H7 (cell line): ENCODE measurements at places on chromosomes 7 and 10. TPM values are rescaled to one million over a fixed set of nuclear protein-coding genes. Genes with fewer than 3 reads are reported as not detected.

GRCh38 chr10:124302951-124303505, 115.7 kb downstream of the OAT start:
- no peak for DNase-seq

- no peak for DNase-seq
Measured at GRCh38 chr7:77855371-77856083, 57.0 kb downstream of the PHTF2 start.

OR6V1 gene
- not detected in 2 replicates for total RNA-seq

- DNase-seq, result peak; percentile 19
Measured at GRCh38 chr7:152133804-152134203, 108.3 kb downstream of the GALNT11 start.

DNA sequence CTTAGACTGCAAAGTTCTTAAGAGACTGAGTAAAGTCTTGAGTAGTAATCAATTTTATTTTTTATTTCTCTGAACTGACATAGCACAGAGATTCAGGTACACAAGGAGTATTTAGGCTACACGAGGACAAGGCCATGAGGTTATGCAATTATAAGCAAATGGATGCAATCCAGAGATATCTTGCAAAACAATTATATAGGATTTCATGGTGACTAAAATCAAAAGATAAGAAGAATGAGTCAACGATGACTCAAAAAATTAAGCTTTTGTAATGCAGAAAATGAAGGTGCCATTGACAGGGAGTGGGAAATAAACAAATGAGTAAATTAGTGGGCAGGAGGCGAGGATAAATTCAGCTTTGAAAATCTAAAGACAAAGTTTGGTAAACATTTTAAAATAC, 66.7 kb upstream of the MYO3A start:
- DNase-seq, result no peak

GRCh38 chr7:17632384-17632783, 307.9 kb downstream of the SNX13 start:
- DNase-seq, result no peak

DNA sequence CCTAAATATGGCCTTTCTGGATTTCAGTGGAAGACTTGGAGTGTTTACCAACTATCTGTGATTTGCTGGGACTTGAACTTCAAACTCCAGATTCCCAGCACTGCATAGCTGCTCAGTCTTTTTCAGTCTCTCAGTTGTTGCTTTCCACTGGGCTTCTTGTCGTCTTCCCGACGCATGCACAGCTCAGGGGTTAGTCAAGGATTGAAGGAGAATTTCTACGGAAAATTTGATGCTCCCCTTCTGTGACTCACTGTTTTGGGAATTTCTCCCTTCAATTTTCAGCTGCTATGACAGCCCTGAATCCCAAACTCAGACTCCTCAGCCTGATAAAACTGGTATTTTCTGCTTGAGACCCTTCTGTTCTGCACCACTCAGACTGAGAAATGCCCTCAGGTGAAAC, 91.7 kb downstream of the CYP26A1 start:
- DNase-seq, result no peak

GRCh38 chr7:69060516-69060915, 537.8 kb upstream of the AUTS2 start:
- no peak for DNase-seq

LDB3 gene
- 0.03 and 0.30 TPM in 2 replicates for total RNA-seq

C10orf95 gene
- 0.30 and 0.45 TPM in 2 replicates for total RNA-seq

DNA sequence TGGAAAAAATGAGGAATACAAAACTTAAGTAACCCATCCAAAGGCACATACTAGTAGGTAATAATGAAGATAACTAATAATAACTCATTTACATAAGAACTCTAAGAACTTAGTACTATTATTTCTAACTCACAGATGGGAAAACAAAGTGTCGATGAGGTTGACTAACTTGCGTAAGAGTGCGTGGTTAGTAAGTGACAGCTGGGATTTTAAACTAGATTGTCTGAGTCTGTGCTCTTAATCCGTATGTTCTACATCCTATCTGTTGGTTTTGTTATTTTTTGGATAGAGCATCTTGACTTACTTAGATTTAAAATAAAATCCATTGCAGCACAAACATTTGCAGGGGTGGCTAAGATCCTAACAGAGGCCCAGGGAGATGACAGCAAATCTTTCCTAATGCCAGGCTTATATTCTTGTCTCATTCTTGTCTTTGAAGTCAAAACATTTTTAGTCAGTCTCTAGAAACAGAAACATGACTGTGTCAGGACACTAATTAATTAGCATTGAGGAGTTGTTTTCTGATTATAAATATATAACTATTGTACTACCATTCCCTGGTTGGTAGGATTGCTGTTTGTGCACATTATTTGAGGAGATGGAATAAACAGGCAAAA, 11.7 kb downstream of the RPA3 start:
- DNase-seq, result no peak

TRUB1 gene
- total RNA-seq, result 22.9 and 27.2 TPM in 2 replicates

GRCh38 chr10:126098226-126098581, 201.8 kb downstream of the FANK1 start:
- DNase-seq, result no peak

GRCh38 chr7:94355454-94355853, 39.2 kb upstream of the COL1A2 start:
- no peak for DNase-seq

- DNase-seq, result no peak
Measured at GRCh38 chr7:155785536-155785935, 26.7 kb downstream of the SHH start.

GRCh38 chr7:55426676-55427075, 61.5 kb downstream of the LANCL2 start:
- peak; percentile 61 for DNase-seq

IRF5 gene
- 0.48 and 0.62 TPM in 2 replicates for total RNA-seq

DNA sequence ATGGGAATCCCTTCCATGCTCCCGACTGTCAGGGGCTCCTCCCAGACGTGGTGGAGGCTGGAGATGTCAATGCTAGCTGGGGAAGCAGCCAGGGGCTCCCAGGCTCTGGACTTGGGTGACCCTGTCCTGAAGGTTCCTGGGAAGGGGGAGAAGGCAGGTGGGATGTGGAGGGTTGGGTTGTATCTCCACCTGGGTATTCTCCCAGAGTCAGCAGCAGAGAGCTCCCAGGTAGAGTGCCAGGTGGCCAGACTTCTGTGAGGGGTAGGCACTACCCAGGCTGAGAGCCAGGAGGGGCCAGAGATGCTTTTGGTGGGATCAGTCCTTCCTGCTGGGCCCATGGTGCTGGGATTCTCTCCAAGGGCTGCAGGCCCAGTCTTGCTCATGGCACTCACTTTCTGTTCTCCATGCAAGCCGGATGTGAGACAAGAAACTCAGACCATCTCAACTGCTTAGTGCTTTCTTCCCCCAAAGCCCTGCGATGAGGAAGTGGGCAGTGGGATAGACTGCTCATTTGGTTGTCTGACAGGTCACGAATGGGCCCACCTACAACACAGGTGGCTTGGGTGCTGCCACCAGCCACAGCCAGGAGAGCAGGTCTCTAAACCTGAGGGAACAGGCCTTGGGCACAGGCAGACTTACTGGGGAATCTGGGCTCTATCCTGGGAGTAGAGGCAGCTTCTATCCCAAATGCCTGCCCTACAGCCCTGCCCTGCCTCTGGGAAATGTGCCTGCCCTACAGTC, 52.5 kb upstream of the CAMK2B start:
- peak; percentile 43 for DNase-seq

DNA sequence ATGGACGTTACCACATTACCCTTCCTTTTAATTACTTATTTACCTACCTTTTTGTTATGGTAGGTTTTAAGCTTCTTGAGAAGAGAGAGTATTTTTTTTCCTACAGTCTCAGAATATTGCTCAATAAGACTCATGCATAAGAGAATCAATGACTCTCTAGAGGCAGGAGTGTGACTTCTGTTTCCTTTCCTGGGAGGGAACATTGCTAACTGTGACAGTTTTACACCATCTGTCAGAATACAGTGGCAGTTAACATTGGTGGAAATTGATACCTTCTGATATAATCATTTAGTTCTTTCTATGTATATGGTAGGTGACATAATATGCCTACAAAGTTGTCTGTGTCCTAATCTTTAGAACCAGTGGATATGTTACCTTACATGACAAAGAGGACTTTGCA, 348.7 kb upstream of the POT1 start:
- no peak for DNase-seq

H2BK1 gene
- total RNA-seq, result 0.74 TPM in 1 of 2 replicates, not detected in the other

- DNase-seq, result no peak
Measured at GRCh38 chr7:47087866-47088265, 494.0 kb downstream of the TNS3 start.

GRCh38 chr7:145893925-145894535, 222.6 kb upstream of the CNTNAP2 start:
- no peak for DNase-seq

DNA sequence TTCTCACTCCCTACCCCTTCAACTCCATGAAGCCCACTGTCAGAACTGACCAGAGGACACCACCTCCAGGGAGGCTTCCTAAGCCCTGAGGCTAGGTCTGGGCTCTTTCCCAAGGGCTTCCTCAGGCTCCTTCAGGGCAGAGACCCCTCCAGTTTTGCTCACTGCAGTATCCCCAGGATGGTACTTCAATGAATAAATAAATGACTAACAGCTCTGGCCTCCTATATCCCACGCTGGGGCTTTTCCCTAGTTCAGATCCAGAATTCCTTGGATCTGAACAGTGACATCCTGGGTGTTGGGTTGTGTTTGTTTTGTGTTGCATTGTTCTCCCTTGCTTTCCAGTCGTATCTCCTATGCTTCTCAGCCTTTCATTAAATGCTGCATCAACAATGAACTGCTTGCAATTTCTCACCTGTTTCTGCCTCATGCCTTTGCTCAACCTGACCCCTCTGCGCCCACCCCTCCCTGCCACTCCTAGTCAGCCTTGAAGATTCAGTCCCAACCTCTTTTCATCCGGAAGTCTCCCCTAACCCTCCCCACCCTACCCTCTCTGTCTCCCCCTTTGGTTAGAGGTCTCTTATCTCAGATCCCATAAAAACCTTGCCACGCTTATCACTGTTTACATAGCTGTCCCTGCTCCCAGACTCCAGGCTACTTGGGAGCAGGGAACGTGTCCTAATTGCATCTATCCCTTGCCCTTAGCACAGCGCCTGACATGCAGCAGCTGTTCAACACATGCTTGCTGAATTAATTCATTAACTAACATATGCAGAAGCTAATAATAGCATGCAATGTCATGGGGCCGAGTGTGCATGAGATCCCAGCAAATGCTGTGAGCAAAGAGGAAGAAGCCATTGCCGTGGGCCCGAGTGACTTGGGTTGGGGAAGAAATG, 41.7 kb downstream of the PPP1R3C start:
- DNase-seq, result no peak

ALDH18A1 gene
- 101 and 104 TPM in 2 replicates for total RNA-seq

DNA sequence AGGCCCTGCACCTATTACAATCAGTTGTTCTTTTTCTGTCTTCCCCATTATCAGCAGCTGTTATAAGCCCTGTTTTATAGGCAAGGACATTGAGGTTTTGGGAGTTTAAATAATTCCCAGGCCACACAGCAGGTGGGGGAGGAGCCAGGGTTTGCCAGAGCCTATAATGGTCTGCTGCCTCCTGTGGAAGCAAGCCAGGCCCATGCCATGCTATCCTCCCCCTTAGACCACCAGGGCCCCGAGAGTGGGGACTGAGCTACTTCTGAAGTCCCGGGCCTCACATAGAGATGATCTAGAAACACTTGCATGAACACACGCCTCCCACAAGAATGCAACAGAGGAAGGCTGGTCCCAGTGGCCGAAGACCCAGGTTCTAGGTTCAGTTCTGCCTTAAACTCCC, 141.7 kb downstream of the SH3PXD2A start:
- peak; percentile 51 for DNase-seq

- DNase-seq, result peak; percentile 50
Measured at GRCh38 chr7:37248396-37248861, 200.2 kb downstream of the ELMO1 start.

RPEL1 gene
- total RNA-seq, result not detected in 2 replicates

DNA sequence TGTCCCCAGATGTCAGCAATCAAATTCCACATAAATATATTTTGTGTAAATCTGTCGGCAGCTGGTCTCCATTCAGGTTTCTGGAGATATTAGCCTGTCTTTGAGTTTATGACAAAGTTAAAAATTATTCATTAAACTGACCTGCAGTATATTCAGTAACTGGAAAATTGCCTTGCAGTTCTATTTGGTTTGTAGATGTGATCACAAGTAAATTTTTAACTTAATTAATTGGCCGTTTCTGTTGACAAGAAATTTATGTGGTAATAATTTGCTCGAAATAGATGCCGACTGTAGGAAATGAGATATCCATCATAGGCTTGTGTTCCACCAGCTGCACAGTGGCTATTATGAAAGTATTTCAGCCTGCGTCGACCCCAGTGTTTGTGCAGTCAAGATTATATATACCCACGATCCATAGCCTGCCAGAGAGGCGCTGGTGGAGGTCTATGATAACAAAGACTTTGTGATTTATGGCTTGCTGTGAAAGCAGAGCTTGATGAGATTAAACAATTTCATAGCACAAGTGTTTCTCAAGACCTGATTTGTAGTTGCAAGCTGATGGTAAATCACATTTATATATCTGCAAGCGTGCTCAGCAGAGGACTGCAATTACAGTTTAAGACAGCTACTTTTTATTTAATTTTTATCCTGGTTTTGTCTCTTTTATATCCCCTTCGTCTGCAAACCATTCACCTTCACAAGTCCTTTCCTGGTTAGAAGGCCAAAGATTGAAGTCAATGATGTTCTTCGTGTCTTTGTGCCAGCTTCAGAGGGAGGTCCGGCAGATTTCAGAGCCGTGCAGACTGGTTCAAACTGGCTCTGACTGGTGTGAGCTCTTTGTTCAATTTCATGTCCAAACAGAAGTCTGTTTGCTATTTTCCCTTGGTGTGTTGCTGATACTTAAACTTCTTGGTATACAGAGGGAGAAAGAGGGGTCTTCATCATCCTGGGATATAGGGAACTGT, 850.9 kb downstream of the LRMDA start:
- no peak for DNase-seq

GRCh38 chr10:93417921-93418320, 64.2 kb downstream of the MYOF start:
- no peak for DNase-seq

- DNase-seq, result no peak
Measured at GRCh38 chr7:33250421-33250871, 121.1 kb downstream of the BBS9 start.

DNA sequence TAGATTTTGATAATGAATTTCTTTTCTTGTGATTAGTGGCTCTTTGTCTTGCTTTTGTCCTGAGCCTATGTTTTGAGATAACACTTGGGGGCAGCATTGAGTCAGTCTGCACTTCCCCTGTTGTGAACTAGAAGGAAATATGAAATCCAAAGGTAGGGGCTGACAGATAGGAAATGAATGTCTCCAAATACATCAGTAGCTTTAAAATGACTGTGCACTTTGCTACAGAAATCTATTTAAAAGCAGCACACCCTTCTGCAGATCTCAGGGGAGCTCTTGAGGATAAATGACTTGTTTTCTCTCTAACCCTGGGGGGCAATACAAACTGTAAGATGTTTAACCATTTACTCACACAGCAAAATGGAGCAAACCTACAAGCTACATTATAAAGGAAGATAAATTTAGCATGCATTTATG, 176.0 kb upstream of the MYO3A start:
- peak; percentile 50 for DNase-seq

ERVW-1 gene
- 0.52 and 1.1 TPM in 2 replicates for total RNA-seq

DNA sequence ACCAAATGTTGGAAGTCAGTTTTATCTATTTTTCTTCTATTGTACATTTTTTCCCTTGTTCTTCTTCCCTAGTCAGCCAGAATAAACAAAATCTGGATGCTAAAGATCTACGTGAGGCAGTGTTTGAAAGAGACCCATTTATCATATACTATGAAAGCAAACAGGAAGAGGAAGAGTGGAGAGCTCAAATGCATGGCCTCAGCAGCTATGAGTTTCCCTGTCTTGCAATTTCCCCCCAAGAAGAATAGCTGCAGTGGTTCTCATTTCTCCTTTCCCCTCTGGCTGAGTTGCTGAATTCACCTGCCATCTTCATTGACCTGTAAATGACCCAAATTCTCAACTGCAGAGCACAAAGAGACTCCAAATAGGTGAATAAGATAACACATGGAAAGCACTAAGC, 347.1 kb upstream of the NRP1 start:
- DNase-seq, result no peak
